Activated CD4-positive, alpha-beta T cell treated with anti-CD3 and anti-CD28 coated beads, Interleukin-2, amount 50 U/mL, for 4 hours (primary cell): ENCODE measurements at places on chromosomes 2 and 18.

- no peak for DNase-seq
Measured at GRCh38 chr2:192314800-192315481, 120.2 kb upstream of the TMEFF2 start.

GRCh38 chr2:44100351-44100750, 68.3 kb upstream of the PPM1B start:
- no peak for DNase-seq

- no peak for DNase-seq
Measured at GRCh38 chr2:73258186-73258912, 24.2 kb downstream of the CCT7 start.

GRCh38 chr2:54419388-54419787, 36.7 kb upstream of the SPTBN1 start:
- no peak for DNase-seq

GRCh38 chr2:172864182-172864581, 128.5 kb downstream of the RAPGEF4 start:
- DNase-seq = peak; percentile 15

- no peak for DNase-seq
Measured at GRCh38 chr2:232714969-232715368, 17.8 kb downstream of the GIGYF2 start.

DNA sequence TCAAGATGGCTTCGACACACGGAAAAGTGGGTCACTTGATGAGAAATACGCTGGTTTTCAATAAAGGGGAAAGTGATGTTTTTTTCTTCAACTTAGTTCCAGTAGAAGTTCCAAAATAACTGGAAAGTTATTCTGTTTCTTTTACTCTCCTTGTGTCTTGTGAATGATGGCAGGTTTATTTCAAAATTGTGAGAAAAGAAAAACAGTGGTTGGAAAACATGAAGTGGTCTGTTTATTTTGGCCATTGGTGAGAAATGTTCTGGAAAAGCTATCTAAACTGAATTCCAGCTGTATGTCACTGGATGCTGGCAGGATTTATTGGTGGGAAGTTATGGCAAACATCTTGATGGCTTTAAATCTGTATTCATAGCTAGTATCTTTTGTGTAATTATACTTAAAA, 484.1 kb downstream of the DCC start:
- no peak for DNase-seq

GRCh38 chr2:183250472-183250871, 126.2 kb downstream of the NUP35 start:
- DNase-seq = no peak

- no peak for DNase-seq
Measured at GRCh38 chr18:78735131-78736014, 244.2 kb upstream of the SALL3 start.

DNA sequence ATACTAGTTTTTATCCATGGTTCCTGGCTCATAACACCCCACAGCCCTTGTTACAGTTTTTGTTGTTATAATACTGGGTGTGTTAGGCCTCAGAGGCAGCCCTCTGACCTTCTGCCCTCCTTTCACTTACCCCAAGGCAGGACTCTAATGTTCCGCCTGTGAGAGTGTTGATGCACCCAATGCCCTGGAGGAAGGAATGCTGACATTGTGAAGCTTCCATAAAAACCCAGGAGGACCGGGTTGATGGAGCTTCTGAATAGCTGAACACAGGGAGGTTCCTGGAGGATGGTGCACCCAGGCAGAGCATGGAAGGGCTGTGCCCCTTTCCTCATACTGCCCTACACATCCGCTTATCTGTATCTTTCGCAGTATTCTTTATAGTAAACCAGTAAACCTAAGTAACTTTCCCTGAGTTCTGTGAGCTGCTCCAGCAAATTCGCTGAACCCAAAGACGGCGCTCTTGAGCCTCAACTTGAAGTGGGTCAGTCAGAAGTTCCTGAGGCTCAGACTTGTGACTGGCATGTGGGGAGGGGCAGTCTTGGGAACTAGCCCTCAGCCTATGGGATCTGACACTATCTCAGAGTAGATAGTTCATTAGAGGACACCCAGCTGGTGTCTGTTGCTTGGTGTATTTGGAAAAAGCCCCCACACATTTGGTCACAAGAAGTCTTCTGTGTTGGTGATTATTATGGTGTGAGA, 10.4 kb downstream of the STON1 start:
- no peak for DNase-seq

DNA sequence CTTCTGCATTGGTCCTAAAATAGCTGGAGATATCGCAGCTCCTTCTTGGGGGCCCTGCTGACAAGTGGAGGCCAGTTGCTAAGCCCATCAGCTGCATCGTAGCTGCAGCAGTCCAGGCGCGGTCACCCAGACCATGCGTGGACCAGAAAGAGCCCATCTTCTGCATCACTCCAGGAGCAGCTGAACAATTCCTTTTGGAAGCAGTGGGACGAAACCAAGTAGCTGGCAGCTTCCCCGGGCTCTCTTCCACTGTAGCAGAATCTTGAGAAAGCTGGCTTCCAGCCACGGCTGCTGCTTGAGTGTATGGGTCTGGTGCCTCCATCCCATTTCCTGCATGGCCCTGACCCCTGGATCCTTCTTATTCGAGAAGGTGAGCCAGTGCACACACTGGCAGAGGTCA, 22.2 kb upstream of the CAB39 start:
- no peak for DNase-seq

DNA sequence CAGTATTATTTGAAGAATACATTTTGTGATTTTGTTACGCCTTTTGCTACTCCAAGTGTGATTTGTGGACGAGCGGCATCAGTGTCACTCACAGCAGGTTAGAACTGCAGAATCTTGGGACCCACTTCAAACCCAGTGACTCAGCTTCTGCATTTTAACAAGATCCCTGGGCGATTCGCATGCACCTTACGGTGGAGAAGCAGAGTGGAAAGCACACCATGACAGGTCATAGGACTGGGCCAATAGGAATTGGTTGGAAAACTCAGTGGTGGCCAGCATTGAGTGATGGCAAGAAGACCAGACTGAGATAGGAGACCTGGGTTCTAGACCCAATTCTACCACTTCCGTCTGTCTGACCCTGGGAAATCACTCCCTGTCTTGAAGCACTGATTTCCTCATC, 26.3 kb downstream of the CTLA4 start:
- no peak for DNase-seq

DNA sequence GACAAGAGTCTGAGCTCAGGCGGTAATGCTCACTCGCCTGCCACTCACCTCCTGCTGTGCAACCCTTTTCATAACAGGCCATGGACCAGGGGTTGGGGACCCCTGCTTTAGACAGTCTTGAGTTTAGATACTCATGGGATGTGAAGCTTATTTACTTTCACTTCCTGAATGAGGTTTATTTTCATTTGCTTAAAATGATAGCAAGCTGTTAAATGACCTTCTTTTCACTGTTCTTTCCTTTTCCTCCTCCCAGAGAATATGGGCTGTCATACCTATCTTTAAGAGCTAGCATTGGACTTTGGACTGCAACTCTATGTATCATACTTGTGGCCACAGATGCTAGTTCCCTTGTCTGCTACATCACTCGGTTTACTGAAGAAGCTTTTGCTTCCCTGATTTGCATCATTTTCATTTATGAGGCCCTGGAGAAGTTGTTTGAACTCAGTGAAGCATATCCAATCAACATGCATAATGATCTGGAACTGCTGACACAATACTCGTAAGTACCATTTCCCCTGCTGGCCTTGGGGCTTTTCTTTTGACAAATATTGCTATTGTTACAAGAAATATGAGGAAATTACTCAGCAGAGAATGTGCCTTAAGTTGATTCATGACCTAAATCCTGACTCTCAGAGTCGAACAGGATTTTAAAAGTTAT, 168.5 kb downstream of the DPP4 start:
- DNase-seq = no peak

DNA sequence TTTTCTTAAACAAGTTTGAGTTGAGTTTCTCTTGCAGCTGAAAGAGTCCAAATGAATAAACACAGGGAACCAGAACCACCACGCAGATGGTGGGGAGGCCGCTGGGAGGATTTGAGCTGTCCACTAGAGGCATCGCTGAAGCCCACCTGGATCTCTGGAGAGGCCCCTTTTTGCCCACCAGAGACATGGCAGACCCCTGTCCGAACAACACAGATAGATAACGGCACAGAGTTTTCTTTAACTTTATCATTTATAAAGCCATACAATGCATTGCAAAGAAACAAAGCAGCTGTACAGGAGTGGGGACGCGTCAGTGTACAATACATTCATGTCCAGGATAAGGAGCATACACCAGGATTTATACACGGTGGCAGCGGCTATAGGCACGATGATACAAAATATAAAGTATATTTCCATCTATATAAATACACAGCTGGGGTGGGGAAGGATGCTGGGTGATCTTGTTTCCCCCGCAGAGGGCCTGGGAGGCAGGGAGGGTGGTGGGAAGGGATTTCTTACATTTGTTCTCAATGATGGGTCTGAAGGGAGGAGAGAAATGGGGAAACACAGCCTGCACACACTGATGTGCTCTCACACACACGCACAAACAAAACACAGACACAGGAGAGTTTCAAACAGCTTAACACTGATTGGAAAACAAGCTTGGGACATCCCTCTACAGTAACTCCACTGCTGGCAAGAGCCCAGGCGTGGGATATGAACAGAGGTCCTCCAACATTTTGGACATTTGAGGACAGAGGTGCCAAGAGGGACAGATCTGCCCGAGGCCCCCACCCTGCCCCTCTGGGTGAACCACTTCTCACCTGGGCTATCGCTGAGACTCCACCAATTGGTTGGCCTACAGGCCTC, 203.0 kb downstream of the TNS1 start:
- DNase-seq = no peak

DNA sequence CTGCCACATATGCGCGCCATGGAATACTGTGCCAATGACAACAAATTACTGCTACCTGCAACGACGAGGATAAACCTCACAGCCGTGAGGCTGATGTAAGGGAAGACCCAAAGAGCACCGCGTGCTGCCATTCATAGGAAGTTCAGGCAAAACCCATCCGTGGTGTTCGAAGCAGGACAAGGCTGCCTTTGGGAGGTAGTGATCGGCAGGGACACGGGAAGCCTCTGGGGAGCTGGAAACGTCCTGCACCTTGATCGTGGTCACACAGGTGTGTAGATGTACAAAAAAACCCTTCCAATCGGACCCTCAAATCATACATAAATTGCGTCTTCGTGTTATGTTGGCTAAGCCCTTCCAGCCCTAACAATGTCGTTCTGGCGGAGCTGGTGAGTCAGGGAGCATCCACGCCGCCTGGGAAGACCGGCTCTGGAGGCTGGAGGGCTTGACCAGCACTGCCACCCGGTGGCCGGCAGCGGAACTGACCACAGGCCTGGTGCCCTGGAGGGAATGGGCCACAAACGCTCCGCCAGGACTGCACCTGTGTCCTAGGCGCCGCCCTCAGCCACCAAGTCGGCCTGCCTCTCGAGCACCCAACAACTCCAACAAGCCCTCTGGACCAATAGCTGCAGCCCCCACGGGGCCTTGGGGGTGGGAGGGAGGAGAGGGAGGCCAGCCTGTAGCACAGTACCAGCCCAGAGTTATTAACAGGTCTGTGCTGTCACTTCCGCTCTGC, 4.1 kb upstream of the NEURL3 start:
- DNase-seq = peak; percentile 49

GRCh38 chr2:201157694-201158093, 25.2 kb upstream of the CASP10 start:
- no peak for DNase-seq

- DNase-seq = no peak
Measured at GRCh38 chr2:54767921-54768320, 44.5 kb downstream of the EML6 start.

DNA sequence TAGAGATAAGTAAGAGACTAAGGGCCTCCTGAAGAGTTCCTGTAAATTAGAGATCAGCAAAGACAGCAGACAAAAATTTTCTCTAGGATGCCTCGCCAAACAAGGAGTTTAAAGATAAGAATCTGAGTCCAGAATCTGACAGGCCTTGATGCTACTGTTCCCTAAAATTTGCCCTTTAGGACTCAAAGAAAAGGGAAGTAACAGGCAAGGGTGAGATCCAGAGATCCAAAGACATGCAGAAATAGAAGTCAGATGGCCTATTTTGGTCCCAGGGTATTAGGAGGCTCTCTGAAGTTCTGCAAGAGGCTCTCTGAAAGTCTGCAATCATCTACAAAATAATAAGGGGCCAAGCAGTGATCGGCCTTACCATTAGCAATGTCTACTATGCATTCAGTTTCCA, 33.0 kb downstream of the GALNT5 start:
- no peak for DNase-seq

DNA sequence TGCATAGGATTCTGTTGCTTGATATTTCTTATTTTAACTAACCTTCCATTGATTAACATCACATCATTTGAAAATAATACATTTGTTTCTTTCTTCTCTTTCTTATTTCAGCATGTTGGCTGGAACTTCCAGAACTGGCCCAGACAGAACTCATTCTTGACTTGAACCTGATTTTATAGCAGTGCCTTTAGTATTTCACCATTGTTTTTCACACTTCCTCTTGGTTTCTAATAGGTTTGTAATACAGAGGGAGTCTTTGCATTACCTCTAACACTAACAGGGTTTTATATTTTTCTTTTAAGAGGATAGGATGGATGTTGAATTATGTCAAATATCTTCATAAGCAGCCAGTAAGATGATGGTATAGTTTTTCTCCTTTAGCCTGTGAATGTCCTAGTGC, 39.2 kb downstream of the SEMA4F start:
- DNase-seq = no peak

- no peak for DNase-seq
Measured at GRCh38 chr18:36812678-36813077, 16.1 kb downstream of the TPGS2 start.

DNA sequence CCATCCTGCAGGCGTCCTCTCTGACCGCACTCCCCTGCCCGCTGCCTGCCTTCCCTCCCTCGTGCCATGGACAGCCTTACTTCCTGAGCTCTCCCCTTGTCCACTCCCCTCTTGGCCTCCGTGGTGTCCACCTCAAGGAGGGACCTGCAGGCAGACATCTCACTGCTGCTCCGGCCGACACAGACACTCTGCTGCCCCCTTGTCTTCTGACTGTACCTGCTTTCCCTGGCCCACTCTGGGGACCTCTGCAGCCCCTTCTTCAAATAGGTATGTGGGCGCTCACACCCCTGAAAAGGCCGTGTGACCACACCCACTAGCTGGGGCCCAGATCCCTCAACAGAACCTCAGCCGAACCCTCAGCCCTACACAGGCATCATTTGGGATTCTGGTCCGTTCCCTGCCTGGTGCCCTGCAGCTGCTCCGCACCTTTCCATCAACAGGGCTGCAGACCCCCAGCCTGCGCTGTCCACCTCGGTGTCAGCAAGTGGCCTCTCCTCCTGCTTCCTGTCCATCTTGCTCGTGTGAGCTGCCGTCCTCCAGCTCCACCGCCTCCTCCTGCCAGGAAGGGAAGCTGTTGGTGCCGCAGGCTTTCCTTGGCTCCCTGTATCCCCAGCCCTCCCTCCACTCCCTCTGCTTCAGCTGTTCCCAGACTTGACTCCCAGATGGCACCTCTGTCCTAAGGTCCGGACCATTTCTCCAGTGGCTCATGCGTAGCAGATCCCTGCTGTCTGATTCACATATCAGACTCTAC, 94.1 kb downstream of the KLHL29 start:
- DNase-seq = no peak

- no peak for DNase-seq
Measured at GRCh38 chr2:172451923-172452322, 24.5 kb downstream of the ITGA6 start.

- DNase-seq = no peak
Measured at GRCh38 chr18:8657050-8657820, 48.0 kb downstream of the RAB12 start.

GRCh38 chr2:95042472-95043271, 17.2 kb downstream of the MAL start:
- DNase-seq = no peak
